Heart left ventricle (tissue), 16 donors: ENCODE measurements at places on chromosomes 6 and 20. TPM values are rescaled to one million over a fixed set of nuclear protein-coding genes. Genes with fewer than 3 reads are reported as not detected.

Gene NT5DC1
- 51.3 TPM for total RNA-seq

Gene IYD
- total RNA-seq, result 0.12 TPM

Gene MAS1
- not detected for total RNA-seq

Gene DCBLD1
- 9.1 TPM for total RNA-seq

Gene NHLRC1
- 1.6 TPM for total RNA-seq

Gene NFATC2
- total RNA-seq, result 4.8 TPM

Gene GJA1
- total RNA-seq, result 336 TPM

Gene C4B
- 307 TPM for total RNA-seq

Gene GPR63
- 0.75 TPM for total RNA-seq
